B cell (primary cell): ENCODE measurements at places on chromosomes 12 and 14.

- DNase-seq = no peak
Measured at GRCh38 chr12:98916106-98916505, 271.0 kb downstream of the APAF1 start.

GRCh38 chr14:92615451-92615850 is 101.9 kb downstream of the RIN3 start:
- DNase-seq = peak; percentile 91

- peak; percentile 47 for DNase-seq
Measured at GRCh38 chr14:104694991-104695659, 5.7 kb downstream of the INF2 start.

GRCh38 chr12:1580526-1580925 is 13.9 kb downstream of the FBXL14 start:
- DNase-seq = no peak

DNA sequence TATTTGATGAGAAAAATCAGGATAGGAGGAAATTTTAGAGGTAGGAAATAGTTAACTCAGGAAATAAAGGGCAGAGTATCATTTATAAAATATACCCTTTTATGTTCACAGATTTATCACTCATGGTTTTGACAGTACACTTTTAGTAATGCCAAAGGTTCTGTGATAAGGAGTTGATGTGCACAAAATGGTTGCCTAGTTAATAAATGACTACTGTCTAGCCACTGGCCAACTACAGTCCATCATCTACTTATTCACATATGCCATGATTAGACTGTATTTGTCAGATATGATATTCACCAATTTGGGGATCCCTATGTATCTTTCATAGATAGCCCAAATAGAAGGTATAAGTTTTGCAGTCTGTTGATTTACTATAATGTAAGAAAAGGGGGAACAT is 19.2 kb upstream of the GXYLT1 start:
- DNase-seq = no peak

DNA sequence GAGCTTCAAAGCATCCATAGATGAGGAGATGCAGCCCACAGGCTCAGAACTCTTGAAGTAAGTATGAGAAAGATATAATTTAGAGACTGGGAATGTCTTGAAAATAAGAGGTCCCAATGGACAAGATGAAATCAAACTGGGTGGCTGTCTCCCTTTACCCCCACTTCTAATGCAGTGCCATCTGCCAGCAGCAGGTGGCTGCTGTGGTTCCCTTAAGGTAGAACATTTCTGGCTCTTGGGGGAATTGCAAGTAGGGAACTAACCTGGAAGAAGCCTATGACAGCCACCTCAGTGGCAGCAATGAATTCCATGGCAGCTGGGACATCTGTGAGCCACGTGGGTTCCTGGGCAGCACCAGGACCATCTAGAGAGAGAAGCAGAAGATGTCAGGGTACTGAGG is 648 bp downstream of the ERP27 start:
- no peak for DNase-seq

DNA sequence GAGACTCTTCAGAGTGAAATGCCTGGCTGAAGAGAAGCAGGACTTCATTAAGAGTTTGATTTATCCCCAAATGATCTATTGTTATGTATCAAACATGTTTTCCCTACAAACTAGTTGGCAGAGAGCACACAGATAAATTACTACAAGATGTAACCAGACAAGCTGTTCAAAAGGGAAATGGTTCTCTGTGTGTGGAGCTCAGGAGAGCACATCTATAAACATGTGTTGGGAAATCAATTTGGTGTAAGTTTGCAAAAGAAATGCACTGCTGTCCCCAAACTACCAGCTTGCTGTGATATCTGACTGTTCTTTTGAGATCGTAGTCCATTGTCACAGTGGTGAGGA is 159.2 kb downstream of the PAH start:
- no peak for DNase-seq

GRCh38 chr14:104787736-104788135 is 7.8 kb downstream of the AKT1 start:
- no peak for DNase-seq

- no peak for DNase-seq
Measured at GRCh38 chr12:119432949-119433348, 98.4 kb downstream of the CCDC60 start.

- DNase-seq = no peak
Measured at GRCh38 chr12:132530447-132530846, 40.5 kb downstream of the FBRSL1 start.

DNA sequence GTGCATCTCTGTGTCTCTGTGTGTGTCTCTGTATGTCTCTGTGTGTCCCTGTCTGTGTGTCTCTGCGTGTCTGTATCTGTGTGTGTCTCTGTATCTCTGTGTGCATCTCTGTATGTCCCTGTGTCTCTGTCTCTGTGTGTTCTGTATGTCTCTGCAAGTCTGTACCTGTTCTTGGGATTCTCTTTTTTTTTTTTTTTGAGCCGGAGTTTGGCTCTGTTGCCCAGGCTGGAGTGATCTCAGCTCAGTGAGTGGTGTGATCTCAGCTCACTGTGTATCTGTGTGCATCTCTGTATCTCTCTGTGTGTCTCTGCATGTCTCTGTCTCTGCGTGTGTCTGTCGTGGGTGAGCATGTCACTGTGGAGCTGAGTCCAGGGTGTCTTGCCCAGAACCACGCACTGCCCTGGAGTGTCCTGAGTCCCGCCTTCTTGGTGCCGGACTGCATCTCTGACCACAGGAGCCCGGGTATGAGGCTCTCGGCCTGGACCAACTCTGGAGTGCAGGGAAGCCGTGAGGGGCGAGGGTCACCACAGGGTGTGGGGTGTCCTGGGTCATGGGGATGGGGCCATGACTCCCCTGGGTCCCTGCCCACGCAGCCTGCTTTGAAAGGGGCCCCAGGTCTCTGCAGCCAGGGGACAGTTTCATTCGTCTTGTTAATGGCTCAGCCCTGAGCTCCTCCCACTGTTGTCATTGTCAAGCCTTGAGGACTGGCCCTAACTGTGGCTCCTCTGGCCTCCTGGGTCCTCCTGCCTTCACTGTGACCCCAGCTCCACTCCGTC is 11.8 kb downstream of the MYL2 start:
- DNase-seq = no peak

DNA sequence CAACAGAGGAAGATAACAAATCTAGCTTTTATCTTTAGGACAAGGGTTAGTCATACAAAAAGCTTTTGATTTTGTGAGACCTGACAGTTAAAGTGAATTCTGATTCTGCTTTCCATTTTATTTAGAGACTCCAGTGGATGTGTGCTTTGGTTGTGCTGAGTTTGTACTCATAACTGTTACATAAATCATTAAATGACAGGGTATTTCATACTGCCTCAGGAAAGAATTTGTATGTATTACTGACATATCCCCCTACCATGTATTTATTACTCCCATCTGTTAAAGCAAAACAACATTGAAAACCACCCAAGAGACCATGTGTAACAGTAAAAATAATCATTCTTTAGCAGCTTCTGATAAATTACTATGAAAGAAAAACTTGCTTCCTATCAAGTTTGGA is 242.9 kb upstream of the RPL10L start:
- DNase-seq = no peak

- peak; percentile 73 for DNase-seq
Measured at GRCh38 chr12:25241167-25242020, 9.3 kb downstream of the KRAS start.

- no peak for DNase-seq
Measured at GRCh38 chr14:79534703-79535353, 676.5 kb downstream of the DIO2 start.

DNA sequence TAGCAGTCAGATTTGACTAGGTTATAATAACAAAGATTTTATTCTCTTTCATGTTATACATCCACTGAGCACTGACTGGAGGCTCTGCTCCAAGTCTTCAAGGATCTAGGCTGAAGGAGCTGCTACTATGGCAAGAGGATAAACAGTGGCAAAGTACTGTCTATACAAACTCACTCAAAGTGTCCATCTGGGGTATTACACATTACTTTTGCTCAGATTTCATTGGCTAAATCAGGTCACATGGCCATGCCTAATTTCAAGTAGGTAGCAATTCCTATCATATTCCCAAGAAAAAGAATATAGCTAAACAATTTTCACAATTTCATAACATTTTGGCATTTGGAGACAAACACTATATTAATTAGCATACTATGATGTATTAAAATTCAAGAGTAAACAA is 40.9 kb downstream of the CDK17 start:
- no peak for DNase-seq

DNA sequence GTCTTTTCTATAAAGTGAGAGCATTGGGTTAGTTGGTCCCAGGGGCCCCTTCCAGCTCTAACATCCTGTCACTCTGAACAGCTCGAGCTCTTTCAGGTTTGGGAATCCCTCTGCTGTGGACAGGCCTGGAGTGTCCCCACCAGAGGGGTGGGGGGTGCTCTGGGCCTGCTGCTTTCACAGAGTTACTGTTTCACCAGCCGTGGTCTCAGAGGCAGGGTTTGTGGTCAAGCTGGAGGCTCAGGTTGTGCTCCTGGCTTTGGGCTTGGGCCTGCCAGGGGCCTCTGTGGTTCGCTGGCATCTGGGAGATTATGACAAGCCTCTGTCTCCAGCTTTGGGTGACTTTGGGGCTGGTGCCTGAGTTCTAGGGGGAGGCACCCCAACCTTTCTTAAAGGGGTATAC is 59.6 kb downstream of the FBXL14 start:
- no peak for DNase-seq

DNA sequence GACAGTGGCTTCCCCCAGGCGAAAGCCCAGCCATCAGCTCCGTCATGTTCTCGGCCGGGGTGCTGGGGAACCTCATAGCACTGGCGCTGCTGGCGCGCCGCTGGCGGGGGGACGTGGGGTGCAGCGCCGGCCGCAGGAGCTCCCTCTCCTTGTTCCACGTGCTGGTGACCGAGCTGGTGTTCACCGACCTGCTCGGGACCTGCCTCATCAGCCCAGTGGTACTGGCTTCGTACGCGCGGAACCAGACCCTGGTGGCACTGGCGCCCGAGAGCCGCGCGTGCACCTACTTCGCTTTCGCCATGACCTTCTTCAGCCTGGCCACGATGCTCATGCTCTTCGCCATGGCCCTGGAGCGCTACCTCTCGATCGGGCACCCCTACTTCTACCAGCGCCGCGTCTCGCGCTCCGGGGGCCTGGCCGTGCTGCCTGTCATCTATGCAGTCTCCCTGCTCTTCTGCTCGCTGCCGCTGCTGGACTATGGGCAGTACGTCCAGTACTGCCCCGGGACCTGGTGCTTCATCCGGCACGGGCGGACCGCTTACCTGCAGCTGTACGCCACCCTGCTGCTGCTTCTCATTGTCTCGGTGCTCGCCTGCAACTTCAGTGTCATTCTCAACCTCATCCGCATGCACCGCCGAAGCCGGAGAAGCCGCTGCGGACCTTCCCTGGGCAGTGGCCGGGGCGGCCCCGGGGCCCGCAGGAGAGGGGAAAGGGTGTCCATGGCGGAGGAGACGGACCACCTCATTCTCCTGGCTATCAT is 663 bp downstream of the PTGER2 start:
- DNase-seq = peak; percentile 53

- DNase-seq = peak; percentile 30
Measured at GRCh38 chr14:52268279-52269061, 972 bp downstream of the PTGDR start.

GRCh38 chr14:94027566-94028449 is 1.7 kb downstream of the OTUB2 start:
- no peak for DNase-seq

GRCh38 chr14:24976602-24977001 is 73.3 kb downstream of the STXBP6 start:
- no peak for DNase-seq

- DNase-seq = no peak
Measured at GRCh38 chr12:14410841-14411569, 45.5 kb downstream of the ATF7IP start.

- DNase-seq = peak; percentile 18
Measured at GRCh38 chr14:52949249-52949648, 1.6 kb downstream of the FERMT2 start.

DNA sequence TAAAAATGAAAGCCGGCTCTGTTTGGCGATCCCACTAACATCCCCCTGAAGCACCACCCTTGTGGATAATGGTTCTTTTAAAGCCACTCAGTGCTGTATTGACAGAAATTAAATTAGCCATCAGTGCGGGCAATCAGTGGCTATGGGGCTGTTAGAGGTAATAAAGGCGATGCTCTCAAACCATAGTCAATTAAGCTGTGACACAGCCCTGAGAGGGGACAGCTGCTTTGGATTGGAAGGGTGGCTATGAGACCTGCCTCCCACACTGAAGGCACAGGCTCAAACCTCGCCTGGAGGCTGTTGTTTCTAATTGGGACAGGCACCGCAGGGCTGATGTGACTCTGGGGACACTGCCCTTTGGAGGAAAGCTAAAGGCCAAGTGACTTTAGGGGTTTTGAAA is 562.2 kb downstream of the VRK1 start:
- no peak for DNase-seq

DNA sequence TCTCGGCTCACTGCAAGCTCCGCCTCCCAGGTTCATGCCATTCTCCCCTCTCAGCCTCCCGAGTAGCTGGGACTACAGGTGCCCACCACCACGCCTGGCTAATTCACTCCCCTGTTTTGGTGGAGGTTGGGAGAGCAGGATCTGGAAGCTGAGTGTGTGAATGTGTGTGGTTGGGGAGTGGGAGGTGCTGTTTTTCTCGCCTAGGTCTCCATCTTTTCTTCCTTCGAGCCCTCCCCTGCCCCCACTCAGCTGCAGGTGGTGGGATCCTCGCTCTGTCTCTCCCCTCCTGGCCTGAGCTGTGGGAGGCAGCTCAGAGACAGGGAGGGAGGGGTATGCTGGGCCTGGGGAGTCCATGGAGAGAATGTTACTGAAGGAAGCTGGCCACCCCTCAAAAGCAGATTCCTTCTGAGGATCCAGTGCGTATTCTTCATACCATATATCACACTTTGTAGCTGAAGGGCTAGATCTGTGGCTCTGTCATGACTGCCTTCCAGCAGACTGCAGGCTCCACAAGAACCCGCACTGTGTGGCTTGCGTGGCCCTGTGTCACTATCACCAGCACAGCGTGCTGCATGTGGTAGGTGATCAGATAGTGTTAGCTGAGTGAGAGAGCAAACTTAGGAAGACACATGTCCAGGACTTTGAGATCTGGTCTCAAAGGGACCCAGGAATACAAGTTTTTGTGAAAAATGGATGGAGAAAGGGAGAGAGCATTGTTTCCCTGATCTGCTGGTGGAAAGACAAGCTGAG is 2.8 kb downstream of the KRT83 start:
- DNase-seq = no peak

- no peak for DNase-seq
Measured at GRCh38 chr14:22668417-22668816, 24.3 kb upstream of the OR6J1 start.

- no peak for DNase-seq
Measured at GRCh38 chr14:98622208-98623051, 649.6 kb downstream of the BCL11B start.

- DNase-seq = no peak
Measured at GRCh38 chr14:91332171-91332985, 85.2 kb downstream of the CCDC88C start.

DNA sequence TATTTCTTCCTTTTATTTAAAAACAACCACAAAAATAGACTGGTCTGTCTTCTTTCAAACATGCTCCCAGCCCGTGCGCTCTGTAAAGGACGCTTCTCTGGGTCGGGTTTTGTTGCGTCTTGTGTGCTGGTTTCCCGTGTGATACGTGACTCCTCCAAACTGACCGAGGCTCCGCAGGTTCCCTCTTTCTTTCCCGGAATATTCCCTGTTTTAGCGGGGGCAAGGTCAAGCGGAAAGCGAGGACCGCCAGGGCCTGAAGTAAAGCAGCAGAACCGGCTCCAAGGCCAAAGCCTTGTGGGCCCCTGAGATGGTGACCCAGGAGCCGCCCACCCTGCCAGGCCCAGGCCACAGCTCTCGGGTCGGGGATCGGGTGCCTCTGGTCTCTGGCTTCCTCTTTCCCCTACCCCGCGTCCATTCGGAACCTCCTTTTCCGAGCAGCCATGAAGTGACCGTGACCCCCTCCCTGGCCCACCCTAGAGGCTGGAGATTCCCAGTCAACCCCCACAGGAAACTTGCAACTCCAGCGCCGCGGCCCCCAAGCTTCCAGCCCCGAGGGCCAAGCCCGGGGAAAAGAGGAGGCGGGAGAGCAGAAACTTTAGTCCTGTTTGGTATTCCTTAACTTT is 885 bp upstream of the HOXC10 start:
- no peak for DNase-seq
